Renal pelvis (tissue), 12 donors: ENCODE measurements at places on chromosomes 7 and 10. TPM values are rescaled to one million over a fixed set of nuclear protein-coding genes. Genes with fewer than 3 reads are reported as not detected.

The H2AZ2 gene
- polyA plus RNA-seq, result 245 TPM

The GJD4 gene
- polyA plus RNA-seq, result 0.21 TPM

The KIAA1217 gene
- polyA plus RNA-seq, result 83.5 TPM

The AS3MT gene
- 19.5 TPM for polyA plus RNA-seq

The LMBR1 gene
- polyA plus RNA-seq, result 47.1 TPM

DNA sequence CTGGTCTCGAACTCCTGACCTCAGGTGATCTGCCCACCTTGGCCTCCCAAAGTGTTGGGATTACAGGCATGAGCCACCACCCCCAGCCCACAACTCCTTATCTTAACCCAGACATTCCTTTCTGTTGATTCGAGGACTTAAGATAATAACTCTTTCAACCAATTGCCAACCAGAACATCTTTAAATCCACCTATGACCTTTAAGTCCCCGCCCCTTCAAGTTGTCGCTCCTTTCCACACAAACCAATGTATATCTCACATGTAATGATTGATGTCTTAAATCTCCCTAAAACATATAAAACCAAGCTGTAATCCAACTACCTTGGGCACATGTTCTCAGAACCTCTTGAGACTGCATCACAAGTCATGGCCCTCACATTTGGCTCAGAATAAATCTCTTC, 7.8 kb upstream of the ANKRD2 start:
- no peak for DNase-seq

- DNase-seq, result no peak
Observed at GRCh38 chr7:93958651-93959050, 37.1 kb downstream of the GNG11 start.

DNA sequence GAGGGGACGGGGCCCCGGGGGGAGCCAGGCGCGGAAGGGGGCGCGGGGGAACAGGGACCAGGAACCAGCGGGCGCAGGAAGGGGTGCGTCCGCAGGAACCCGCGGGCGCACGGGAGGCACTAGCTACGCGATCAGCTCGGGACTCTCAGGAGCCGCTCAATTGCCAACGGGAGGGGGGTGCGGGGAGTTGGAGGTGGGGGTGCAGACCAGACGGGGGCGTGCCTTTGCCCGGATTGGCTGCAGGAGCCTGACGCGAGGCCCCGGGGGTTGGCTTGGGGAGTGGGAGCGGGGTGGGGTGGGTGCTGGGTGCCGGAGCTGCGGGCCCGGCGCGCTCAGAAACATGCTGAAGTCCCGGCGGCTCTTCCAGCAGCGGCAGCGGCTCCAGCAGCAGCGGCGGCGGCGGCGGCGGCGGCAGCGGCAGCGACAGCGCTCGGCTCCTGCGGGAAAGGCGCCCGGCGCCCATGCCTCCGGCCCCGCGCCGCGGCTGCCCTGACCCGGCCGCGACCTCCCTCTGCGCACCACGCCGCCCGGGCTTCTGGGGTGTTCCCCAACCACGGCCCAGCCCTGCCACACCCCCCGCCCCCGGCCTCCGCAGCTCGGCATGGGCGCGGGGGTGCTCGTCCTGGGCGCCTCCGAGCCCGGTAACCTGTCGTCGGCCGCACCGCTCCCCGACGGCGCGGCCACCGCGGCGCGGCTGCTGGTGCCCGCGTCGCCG, at the start of gene ADRB1:
ADRB1 (plus strand) TSS at position 335 of the 715 bp plus-strand sequence; CDS start at position 602, 267 bp downstream.
- peak; percentile 35 for DNase-seq

- no peak for DNase-seq
Observed at GRCh38 chr10:96834120-96834519, 2.0 kb downstream of the LCOR start.

GRCh38 chr7:80611779-80612178, 26.7 kb upstream of the CD36 start:
- no peak for DNase-seq

DNA sequence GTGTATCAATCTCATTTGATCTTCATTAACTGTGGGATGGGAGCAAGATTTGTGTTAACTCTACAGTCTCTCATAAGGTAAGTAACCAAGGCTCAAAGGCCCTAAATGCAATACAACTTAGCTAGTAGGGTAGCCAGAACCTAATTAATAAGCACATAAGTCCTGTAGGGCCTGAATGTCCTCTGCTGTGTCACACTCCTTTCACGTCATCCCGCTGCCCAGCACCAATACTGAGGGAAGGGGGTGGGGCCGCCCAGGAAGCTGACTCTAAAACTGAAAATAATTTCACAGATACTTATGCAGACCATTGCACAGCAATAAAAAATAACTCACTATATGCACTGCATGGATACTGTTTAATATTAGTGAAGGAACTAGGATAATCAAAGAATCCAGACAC, 13.7 kb downstream of the CCDC6 start:
- DNase-seq, result no peak

- no peak for DNase-seq
Observed at GRCh38 chr10:110358869-110359629, 54.3 kb upstream of the SMNDC1 start.

- DNase-seq, result no peak
Observed at GRCh38 chr10:49110684-49111319, 4.5 kb downstream of the VSTM4 start.

- DNase-seq, result no peak
Observed at GRCh38 chr7:47181746-47182361, 400.1 kb downstream of the TNS3 start.

- peak; percentile 85 for DNase-seq
Observed at GRCh38 chr10:61974601-61975390, 73.3 kb downstream of the ARID5B start.
